Activated CD4-positive, alpha-beta T cell treated with anti-CD3 and anti-CD28 coated beads for 24 hours (primary cell): ENCODE measurements at places on chromosomes 4 and X.

DNA sequence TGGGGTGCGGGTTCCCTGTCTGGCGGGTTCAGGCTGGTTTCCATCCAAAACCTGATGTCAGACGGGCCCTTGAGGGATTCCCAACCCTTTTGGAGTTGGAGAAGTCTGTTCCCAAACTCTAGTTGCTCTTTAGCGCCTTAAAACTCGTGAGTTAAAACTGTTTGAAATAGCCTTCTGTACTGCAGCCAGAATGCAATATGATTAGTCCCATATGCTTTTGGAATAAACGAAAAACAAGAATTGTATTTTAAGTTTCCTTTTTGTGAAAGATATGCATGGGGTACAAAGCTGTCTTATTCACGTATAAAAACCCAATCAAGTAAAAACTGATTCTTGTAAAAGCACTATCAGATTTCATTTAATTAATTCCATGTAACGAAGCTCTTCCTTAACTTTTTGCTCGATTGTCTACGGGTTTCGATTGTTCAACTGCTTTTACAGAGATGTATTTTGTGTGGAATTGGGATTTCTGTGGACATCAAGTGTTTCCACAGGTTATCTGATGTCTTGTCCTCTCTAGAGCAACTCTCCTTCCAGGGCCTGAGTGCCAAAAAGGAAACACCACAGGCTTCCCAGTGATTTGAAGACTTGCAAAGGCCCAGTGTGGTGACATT, 49.5 kb downstream of the CLDN34 start:
- DNase-seq, result no peak

GRCh38 chr4:139279760-139280620, at the start of gene MGARP:
TSS of gene MGARP (minus strand) at chr4:139280225. CDS start at chr4:139280158, 67 bp downstream.
- no peak for DNase-seq

- no peak for DNase-seq
Measured at GRCh38 chrX:20382082-20382481, 115.4 kb upstream of the RPS6KA3 start.

GRCh38 chr4:79574741-79575451, 166.9 kb upstream of the GK2 start:
- DNase-seq, result no peak

DNA sequence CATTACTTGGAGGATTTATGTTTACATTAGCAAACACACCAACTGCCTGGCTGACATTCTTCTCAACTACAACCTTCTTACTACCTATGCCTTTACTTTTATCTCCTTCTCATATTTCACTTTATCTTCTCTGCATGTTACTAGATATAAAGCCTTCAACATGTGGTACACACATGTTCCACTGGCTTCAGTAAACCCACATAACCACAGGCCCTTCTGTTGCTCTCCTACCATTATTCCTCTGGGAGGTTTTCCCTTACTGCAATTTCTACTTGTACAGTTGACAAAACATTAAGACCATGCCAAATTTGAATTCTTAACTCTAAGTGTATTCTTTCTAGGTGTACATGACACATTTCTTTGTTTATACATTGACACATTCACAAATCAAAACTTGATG, 133.1 kb downstream of the ARAP2 start:
- DNase-seq, result no peak

DNA sequence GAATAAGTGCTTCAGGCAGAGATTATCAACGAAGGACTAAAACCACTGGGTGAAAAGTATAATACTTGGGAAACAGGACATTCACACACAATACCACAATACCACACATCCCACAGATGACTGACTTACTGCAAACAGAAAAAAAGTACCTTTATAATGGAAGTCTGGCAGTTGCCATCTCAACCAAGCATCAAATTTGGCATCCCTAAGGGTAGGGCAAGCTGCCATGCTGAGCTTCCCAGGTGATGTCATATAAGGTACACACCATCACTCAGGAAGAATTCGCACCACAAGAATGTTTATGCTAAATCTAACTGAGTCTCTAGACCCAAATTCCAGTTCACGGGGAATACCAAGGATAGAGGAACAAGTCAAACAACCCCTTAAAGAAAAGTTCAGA, 9.1 kb downstream of the QDPR start:
- no peak for DNase-seq

- no peak for DNase-seq
Measured at GRCh38 chr4:124061413-124061812, 651.1 kb downstream of the ANKRD50 start.

GRCh38 chrX:103756736-103757135, 19.9 kb upstream of the PLP1 start:
- no peak for DNase-seq

GRCh38 chrX:123324625-123325024, 140.5 kb downstream of the GRIA3 start:
- DNase-seq, result no peak
